Prostate gland (tissue), 2 donors: ENCODE measurements at places on chromosomes 2 and 18. TPM values are rescaled to one million over a fixed set of nuclear protein-coding genes. Genes with fewer than 3 reads are reported as not detected.
A peak's percentile ranks its signal among the peaks of the same experiment; 100 is the strongest.

GRCh38 chr18:48244530-48244929, 164.7 kb downstream of the ZBTB7C start:
- DNase-seq: no peak

CAVIN2 gene
- 24.8 TPM for total RNA-seq

DNA sequence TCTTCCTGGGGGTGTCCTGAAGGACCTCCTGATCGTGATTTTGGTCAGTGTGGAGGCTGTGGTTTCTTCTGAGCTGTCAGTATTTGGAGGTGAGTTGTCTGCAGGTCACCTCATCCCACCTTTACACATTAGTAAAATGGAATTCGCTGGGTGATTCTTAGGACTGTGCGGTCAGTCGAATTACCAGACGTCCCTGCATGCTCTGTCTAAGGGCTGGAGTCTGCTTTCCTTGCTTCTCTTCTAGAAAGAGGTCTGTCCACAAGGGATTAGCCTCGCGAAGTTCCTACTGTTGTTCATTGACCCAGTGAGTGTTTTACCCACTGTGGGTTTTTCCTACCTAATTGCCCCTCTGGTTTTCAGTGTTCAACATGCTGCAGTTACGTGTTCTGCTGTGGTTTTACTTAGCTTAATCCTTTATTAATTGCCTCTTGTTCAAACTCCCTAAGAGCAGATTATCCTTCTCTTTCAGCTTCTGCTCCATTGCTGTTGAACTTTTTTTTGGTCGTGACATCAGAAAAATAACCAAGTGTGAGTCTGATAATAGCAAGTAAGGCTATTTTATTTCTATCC, 183.4 kb downstream of the NEDD4L start:
- no peak for DNase-seq

DNA sequence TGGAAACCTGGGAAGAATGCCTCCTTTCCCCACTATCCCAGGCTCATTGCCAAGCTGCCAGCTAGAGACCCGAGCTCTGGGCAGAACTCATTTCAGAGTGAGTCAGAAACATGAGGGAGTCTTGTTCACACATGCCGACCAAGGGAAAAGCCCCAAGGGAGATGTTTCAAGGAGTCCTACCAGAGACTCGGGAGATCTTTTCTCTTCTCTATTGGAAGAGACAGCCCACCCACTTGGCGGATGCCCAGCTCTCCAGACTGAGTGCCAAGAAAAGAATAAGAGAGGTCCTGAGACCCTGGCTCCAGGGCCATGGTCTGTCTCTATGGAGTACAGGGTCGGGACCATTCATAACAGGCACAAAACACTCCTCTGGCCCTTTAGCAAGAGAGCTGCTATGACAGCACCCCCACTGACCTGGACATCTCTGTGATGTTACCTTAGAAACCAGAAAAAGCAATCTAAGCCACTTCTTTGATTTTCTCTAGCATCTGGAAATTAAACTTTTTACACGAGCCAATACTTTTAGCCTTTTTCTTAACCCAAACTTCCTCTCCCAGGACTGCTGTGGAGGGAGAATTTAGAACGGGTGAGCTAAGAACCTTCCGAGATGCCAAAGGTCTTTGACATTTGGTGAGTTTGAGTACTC, 18.5 kb upstream of the IGFBP5 start:
- DNase-seq: peak; percentile 62

DNA sequence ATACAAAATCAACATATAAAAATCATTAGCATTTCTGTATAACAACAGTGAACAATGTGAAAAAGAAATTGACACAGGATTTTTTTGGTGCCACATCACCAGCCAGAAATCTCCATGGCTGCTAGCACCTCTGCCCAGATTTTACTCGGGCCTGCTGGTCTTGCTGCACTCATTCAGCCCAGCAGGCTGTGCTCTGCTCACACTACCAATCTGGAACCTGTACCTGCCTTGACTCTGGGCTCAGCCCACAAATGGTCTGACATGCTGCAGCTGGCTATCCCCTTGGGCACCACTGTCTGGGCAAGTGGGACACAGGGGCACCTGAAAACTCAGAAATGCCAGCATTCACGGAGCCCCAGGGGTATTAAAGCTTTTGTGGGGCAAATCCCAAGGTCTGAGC, 392.5 kb upstream of the NRXN1 start:
- DNase-seq: no peak

GAL3ST2 gene
- not detected for total RNA-seq

DNA sequence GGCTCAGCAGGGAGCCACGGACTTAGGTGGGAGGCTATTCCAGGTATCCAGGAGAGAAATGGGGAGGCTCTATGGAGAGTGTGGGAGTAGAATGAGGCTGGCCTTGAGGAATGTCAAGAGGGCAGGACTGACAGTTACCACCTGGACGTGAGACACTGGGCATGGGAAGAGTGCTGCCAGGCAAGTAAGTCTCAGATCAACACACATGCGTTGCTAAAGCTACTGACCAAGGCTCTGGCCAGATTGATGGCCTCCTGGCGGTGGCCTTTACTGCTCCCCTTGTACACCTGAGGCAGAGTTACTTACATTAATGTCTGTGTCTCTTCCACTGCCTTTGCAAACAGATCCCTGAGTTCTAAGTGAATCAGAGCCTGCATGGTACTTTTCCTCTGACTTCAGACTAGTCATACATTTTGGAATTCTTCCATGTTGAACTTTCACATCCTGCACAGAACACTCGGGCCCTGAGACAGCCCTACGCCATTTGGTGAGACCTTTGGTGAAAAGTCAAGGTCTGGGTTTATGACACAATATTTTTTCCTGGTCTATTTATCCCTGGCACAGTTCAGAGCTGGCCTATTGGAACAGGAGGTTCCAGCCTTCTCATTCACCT, 398.8 kb upstream of the TRIB2 start:
- peak; percentile 46 for DNase-seq

DNA sequence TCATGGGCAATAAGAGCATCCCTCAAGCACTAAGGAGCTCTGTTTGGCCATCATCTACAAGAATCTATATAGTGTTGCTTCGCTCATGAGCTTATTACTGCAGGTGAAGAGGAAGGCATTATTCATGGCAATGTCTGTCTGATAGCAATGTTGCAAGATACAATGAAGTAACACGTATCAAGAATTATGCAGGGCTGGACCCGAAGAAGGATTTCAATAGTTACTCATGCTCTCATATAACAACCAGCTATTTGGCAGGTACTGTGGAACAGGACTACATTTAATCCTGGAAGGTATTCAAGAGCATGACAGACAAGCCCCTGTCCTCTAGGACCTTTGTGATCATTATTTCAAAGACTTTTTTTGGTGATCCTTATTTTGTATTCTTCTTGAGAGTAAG, 109.6 kb downstream of the LAMA3 start:
- no peak for DNase-seq

GRCh38 chr2:97728091-97728731, 14.8 kb downstream of the ZAP70 start:
- no peak for DNase-seq

PRSS56 gene
- total RNA-seq: not detected

DNA sequence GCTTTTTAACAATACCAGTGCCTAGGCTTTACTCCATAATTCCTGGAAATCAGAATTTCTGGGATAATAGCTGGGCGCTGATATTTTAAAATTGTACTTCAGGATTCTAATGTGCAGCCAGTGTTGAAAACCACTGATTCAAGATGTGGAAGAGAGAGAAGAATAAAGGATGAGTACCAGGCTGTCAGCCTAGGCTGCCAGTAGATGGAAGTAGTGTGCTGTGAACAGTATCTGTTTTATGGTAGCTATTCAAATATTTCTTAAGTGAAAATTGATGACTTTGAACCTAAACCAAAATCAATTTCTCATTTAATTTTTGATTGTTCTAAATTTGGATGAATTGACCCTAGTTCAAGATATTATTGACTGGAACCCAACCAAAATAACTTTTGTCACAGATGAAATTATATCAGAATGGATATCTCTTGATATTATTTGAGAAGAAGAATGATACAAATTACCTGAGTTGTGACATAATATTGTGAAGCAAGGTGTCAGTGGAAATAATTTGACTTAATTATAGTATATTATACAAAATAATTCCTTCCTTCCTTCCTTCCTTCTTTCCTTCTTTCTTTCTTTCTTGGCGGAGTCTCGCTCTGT, 88.0 kb downstream of the COMMD1 start:
- no peak for DNase-seq

GRCh38 chr2:131966256-131966655, 195.5 kb downstream of the ANKRD30BL start:
- no peak for DNase-seq

DNA sequence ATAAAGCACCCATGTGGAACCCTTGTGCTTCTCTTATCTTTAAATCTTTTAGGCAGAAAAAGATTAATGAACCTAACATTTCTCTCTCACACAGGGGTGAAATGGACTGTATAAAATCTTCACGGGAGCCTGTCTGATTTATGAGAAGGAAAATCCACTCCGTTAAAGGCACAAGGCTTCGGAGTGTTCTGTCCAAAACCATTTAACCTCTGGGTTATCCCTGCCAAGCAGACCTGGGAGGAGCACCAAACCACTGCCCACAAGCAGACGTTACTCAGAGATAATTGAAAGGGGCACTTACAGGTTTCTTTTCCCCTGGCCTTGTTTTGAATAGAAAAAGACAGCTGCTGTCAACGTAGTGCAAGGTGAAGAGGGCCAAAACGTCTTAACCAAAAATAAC, 184.4 kb upstream of the DOK6 start:
- DNase-seq: no peak

DNA sequence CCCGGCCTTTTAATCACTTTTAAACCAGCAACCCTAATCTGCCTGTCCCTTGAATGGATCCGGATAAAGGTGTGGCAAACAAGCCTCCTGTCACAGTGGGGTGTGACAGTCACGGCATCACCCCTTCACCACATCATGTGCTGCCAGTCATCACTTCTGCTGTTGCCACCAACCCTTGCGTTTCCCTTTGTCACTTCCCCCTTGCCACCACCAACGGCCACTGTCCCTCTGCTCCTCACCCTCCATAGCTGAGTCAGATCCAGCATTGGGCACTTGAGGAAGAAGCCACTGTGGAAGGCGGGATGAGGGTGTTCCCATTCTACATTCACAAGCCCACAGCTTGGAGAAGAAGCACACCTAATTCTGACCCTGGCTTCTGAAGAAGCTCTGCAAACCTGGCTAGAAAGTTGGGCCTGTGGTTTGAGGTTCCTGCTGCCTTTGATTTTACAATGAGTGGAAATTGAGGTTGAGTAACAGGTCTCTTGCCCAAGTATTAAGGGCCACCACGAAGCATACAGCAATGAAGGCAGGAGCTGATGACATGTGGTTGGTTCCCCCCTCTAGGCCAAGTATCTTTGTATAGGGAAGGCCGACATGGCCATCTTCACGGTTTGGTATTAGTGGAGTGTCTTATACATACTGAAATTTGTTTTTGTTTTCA, 22.9 kb upstream of the DARS1 start:
- DNase-seq: no peak

DNA sequence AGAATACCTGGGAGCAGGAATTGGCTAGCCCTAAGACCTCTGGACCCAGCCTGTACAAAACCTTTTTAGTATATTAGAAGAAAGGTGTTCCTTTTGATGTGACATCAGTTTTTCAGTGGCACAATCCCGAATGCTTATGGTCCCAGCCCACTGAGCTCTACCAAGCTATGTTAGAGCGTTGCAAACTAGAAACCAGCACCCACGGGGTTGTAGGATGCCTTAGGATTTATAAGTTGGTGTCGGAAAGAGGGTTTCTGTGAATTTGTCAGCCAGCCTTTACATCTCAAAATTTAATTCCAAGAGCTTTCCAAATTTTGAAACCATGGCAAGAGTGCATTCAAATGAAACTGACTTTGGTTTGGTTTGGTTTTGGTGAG, 499 bp upstream of the LMAN1 start:
- DNase-seq: no peak

GCG gene
- total RNA-seq: 1.6 TPM

TLX2 gene
- total RNA-seq: 0.97 TPM

GRCh38 chr2:26637811-26638310, 3.3 kb downstream of the CIB4 start:
- no peak for DNase-seq

GRCh38 chr18:76445275-76445674, 49.8 kb downstream of the ZNF516 start:
- DNase-seq: no peak

GRCh38 chr2:78682781-78683180, 342.7 kb upstream of the REG3G start:
- DNase-seq: no peak

DNA sequence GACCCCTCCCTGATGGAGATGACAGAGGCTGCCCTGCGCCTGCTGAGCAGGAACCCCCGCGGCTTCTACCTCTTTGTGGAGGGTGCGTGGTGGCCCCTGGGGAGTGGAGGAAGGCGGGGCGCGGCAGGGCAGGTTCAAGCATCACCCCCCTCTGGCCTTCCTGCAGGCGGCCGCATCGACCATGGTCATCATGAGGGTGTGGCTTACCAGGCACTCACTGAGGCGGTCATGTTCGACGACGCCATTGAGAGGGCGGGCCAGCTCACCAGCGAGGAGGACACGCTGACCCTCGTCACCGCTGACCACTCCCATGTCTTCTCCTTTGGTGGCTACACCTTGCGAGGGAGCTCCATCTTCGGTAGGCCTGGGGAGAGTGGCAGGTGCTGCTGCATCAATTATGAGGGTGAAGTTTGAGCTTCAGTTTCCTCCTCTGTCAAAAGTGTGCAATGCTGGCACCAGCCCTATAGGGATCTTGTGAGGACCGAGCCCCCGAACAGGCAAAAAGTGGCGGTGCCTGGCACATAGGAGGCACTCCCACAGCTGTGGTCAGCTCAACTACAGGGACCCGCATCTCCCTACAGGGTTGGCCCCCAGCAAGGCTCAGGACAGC, 2.2 kb downstream of the ALPI start:
- DNase-seq: no peak

DNA sequence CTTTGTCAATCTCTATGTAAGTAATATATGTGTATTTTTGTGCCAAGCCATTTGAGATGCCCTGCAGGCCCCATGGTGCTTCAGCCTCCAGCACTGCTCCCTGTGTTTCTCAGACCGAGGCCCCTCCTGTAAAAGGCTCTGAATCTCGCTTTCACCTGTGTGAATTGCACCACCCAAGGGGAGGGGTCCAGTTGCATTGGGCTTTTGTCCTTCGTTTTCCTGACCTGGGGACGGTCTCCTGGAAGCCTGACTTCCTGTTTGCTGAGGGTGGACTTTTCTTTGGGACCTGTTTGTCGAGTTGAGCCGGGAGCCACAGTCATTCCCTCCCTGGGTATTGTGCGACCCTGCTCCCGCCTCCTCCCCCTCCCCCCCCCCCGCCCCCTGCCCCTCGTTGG, 48.9 kb downstream of the AGAP1 start:
- DNase-seq: peak; percentile 58

GRCh38 chr2:31354837-31355236, 59.7 kb downstream of the XDH start:
- DNase-seq: no peak

GRCh38 chr2:226467221-226467620, 332.4 kb downstream of the IRS1 start:
- DNase-seq: no peak
